Right renal pelvis (tissue), 4 donors: ENCODE measurements at places on chromosomes 6 and 20.

DNA sequence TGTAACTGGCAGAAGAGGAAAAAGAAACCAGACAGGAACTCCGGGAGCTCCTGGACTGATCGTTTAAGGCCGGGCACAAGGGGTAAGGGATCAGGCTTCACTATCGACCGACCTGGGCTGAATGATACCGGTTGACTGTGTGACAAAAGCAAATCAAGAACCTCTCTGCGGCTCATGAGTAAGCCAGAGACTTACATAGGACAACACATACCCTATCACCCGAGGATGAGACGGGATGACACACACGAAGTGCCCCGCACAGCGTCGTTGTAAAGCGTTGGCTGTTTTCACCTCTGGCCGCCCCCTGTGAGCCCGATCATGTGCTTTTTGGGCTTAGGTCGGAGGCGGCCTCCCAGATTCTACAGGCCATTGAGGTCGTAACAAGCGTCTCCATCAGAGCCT, 695 bp upstream of the TGIF2 start:
- peak; percentile 20 for DNase-seq

GRCh38 chr20:17491041-17491440, 40.1 kb downstream of the BFSP1 start:
- DNase-seq = no peak

GRCh38 chr6:100229512-100229911, 235.2 kb downstream of the SIM1 start:
- DNase-seq = no peak

DNA sequence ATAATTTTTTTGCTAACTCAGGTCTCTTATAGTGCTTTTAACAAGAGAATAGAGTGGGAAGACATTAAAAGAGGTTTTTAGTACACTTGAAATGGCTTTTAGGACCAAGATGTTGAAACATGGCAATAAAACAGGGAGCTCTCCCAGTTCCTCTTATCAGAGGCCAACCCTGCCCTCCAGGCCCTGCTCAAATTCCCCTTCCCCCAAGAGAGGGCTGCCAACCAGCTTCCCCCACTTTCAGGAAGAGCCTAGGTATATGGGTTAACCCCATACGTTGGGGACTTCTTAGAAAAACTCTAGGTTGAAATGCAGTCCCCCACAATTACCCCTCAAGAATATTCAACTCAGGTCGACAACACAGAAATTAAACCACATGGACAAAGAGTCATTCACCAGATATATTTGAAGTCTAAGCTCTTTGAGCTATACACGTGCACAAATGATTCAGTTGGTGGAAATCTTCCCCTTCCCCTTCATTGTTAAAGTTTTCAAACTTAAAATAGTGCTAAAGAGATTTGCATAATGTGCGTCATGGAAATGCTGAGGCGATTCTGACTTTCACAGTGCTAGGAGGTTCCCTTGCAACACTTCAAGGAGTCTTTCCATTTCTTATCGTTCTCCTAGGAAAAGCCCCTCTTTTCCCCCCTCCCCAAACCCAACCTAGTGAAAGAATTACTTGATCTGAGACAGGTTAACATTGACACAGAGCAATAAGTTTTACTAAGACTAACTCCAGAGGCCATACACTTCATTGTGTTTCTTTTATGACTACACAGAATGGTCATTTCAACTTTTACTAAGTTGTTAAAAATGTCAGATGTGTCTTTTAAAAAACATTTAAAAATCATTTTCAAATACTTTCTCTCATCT, 49.8 kb upstream of the ENPP5 start:
- no peak for DNase-seq

- DNase-seq = no peak
Observed at GRCh38 chr6:41288030-41288753, 1.7 kb upstream of the TREM1 start.

GRCh38 chr20:23132930-23133559, 46.9 kb upstream of the CD93 start:
- DNase-seq = no peak
